ENCODE measurements at places on chromosomes 6 and 20. TPM values are rescaled to one million over a fixed set of nuclear protein-coding genes. Genes with fewer than 3 reads are reported as not detected.

BPIFB2 gene
- not detected for total RNA-seq

HCRTR2 gene
- total RNA-seq = not detected

ELOVL2 gene
- not detected for total RNA-seq

FKBP1C gene
- total RNA-seq = 0.39 TPM

GHRH gene
- total RNA-seq = not detected

Measured in hair follicular keratinocyte (primary cell).